ENCODE measurements at places on chromosomes 1 and 21. TPM values are rescaled to one million over a fixed set of nuclear protein-coding genes. Genes with fewer than 3 reads are reported as not detected.

The SYPL2 gene
- total RNA-seq = 0.13 TPM

The ACKR1 gene
- total RNA-seq = not detected

The ARHGEF16 gene
- 5.0 TPM for total RNA-seq

The KCNA3 gene
- total RNA-seq = not detected

The CYP4B1 gene
- not detected for total RNA-seq

The HAO2 gene
- not detected for total RNA-seq

The SLC35F3 gene
- 5.8 TPM for total RNA-seq

The SDC3 gene
- 7.2 TPM for total RNA-seq

The ANGPTL1 gene
- total RNA-seq = 0.09 TPM

The S100A4 gene
- total RNA-seq = 1,610 TPM

The IL24 gene
- total RNA-seq = 0.33 TPM

The SERPINC1 gene
- 0.06 TPM for total RNA-seq

The FCRL2 gene
- total RNA-seq = not detected

The HPDL gene
- 5.0 TPM for total RNA-seq

Data from A549 treated with CORT108297 at 1 μM for 4 hours (cell line).